ENCODE measurements at places on chromosomes 7 and 10. TPM values are rescaled to one million over a fixed set of nuclear protein-coding genes. Genes with fewer than 3 reads are reported as not detected.
A peak's percentile ranks its signal among the peaks of the same experiment; 100 is the strongest.

DNA sequence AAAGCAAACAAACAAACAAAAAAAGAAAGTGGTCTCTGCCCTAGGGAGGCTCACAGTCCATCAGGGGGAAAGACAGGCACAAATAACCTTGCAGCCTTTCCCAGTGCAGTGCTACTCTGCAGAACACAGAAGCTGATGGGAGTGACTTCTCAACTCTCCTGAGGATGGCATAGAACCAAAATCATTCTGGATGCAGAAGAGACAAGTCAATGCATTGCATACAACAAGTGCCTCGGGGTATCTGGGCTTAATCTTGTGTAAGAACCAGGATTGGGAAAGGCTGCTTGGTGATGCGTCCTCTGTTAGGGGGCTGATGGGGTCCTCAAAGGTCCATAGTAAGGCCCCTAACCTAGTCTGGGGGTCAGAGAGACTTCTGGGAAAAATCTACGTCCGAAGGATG is 68.9 kb downstream of the NEURL1 start:
- DNase-seq, result no peak

DNA sequence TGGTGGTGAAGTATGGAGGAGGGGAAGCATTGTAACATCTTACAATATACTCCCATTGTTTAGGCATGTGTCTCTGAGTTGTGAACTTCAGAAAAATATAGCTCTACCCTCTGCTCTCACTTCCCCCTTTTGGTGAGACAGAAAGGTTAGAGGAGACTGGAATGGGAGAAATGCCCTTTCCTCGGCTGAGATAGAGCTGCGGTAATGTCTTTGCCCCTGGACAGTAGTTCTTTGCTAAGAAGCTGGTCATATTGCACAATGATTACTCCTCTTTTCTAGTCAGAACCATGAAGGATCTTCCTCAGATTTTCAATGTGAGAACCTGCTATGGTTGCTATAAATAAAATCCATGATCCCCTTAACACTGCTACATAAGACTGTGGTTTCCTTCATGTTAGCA is 171.0 kb downstream of the SEM1 start:
- DNase-seq, result no peak

DNA sequence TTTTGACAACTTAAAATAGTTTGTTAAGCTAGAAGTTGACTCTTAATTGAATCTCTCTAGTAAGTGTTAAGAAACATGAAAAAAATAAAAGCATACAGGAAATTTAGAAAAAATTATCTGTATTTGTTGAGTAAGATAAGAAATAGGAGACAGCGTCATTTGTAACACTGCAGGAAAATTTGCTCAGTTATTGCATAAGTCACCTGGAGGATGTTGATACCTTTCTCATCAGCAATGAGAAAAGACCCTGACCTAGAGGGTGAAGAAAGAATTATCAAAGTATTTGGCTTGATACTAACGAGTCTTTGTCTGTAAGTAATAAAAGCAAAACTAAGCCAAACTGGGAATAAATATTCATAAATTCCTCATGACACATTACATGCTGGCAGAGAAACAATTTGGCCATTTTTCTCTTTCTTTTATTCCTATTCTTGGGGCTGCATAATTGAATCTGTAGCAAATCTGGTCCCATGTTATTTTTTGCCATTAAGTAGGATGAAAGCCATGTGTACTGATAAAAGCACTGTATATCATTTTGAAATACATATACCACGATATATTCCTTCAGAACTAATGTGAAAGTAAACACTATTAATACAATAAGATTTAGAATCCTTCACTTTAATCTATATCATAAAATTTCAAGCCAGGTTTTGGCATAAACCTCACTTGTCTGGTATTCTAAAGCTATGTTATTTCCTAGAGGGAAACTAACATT is 362.8 kb downstream of the THSD7A start:
- no peak for DNase-seq

GRCh38 chr7:18123508-18124239 is 96.0 kb upstream of the PRPS1L1 start:
- no peak for DNase-seq

DNA sequence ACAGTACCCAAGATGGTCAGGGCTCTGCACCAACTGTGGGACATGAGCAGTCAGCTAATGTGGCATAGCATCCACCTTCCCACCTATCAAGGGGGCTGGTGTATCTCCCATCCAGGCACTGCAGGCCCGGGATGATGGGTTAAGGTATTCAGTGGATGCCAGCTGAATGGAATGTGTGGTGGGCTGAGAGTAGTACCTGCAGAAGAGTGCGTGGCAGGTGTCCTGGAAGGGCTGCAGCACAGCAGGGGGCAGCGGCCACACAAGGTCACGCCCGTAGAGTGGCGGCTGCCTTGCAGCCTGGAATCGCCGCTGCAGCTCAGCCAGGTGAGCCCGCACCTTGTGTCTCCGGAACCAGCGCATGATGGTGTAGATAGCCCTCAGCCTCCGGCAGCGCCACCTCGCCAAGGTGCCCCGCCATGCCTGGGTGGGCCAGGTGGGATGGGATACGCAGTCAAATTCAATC is 13.3 kb downstream of the MYO1G start:
- no peak for DNase-seq

DNA sequence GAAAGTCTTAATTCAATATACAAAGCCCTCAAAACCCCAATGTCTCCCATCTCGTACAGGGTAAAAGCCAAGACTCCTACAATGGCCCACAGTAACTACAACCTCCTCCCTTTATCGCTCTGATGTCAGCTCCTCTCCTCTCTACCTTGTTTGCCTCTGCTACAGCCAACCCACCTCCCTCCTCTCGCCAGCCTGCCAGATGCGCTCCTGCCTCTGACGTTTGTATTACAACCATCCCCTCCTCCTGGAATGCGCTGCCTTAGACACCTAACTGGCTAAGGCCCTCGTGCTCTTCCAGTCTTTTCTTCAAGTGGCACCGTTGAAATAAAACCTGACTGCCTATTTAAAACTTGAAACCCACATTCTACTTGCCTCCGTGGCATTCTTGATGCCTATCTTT is 115.3 kb upstream of the MYO3A start:
- DNase-seq, result no peak

DNA sequence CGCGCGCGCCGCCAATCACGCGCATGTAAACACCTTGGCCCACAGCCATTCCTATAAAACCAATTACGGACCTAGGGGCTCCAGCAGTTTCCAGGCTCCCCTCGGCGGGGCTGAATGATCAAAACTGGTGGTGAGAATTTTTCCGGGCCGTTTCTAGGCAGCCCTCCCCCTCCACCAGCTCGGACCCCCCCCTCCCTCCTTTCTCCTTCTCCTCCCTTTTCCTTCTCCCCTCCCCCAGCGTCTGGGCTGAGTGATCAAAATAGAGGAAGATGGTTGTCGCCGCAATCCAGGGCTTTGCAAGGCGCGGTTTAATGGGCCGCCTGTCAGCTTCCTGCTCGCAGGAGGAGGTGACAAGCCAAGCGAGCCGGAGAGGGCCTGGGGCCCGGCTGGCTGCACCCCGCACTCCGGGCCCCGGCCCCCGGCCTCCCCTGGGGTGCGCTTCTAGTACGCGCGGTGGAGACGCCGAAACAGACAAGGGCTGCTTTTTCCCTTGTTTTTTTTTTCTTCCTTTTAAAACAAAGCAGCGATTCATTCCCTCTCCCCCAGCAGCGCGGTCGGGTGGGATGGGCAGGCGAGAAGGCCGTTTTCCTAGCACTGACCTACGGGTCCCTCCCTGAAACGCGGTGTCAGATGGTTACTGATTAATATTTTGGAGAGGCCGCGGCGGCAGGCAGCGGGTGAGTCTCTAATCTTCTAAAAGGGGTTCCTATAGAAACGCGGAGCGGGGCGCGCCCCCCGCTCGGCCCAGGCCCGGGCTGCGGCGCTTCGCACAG is 528 bp upstream of the TNRC18 start:
- DNase-seq, result peak; percentile 97

GRCh38 chr10:50627896-50628295 is 4.1 kb upstream of the SGMS1 start:
- no peak for DNase-seq

- DNase-seq, result peak; percentile 93
These were observed at the start of gene TFPI2 for GRCh38 chr7:93890464-93891068. TSS of gene TFPI2 (minus strand) at chr7:93890753. CDS start at chr7:93890678, 75 bp downstream.

- peak; percentile 44 for DNase-seq
These were observed 22.9 kb upstream of the GRB10 start for GRCh38 chr7:50805447-50806125.

DNA sequence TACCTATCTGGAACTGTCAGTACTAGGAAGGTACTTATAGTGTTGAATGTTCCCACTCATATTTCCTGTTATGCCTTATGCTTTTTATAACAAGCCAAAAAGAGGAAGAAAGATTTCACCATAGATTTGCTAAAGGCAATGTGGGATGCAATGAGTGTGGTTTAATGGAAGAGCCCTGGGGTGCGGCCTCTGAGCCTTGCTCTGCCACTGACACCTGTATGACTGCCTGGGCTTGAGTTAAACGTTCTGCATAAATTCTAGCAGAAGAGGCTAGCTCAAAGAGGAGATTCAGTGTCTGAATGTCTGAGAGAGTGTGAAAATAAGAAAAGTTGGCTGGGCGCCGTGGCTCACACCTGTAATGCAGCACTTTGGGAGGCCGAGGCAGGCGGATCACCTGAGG is 143.8 kb downstream of the TPST1 start:
- DNase-seq, result peak; percentile 45

DNA sequence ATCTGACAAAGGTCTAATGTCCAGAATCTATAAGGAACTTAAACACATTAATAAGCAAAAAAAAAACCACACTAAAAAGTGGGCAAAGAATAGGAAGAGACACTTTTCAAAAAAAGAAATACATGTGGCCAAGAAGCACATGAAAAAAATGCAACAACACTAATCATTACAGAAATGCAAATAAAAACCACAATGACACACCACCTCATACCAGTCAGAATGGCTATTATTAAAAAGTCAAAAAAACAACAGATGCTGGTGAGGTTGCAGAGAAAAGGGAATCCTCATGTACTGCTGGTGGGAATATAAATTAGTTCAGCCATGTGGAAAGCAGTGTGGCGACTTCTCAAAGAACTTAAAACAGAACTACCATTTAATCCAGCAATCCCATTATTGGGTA is 119.0 kb downstream of the LMBR1 start:
- peak; percentile 12 for DNase-seq

GRCh38 chr10:79331226-79331625 is 16.0 kb upstream of the PPIF start:
- DNase-seq, result peak; percentile 79

GRCh38 chr7:92949748-92950147 is 113.4 kb upstream of the CDK6 start:
- DNase-seq, result no peak

GRCh38 chr7:127665922-127666321 is 13.9 kb downstream of the SND1 start:
- no peak for DNase-seq

- DNase-seq, result peak; percentile 40
These were observed 54.5 kb downstream of the RAB18 start for GRCh38 chr10:27558612-27559020.

GRCh38 chr7:23287612-23288011 is 11.5 kb upstream of the MALSU1 start:
- DNase-seq, result no peak

DNA sequence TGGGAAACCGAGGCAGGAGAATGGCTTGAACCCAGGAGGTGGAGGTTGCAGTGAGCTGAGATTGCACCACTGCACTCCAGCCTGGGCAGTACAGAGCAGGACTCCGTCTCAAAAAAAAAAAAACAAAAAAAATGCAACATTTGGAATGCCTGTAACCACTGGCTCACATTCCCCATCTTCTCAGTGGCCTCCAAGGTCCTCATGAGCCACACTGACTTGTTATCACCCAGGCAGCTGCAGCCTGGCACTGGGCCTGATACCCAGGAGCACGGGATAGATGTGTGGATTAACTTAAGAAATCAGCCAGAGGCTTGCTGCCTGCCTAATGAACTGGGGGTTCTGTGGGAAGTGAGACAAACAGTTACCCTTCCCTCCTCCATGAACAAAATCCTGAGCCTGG is 23.0 kb downstream of the JCAD start:
- no peak for DNase-seq

GRCh38 chr7:88431882-88432281 is 125.2 kb upstream of the STEAP4 start:
- no peak for DNase-seq

- DNase-seq, result no peak
These were observed 139.4 kb upstream of the GPR22 start for GRCh38 chr7:107330478-107330877.

DNA sequence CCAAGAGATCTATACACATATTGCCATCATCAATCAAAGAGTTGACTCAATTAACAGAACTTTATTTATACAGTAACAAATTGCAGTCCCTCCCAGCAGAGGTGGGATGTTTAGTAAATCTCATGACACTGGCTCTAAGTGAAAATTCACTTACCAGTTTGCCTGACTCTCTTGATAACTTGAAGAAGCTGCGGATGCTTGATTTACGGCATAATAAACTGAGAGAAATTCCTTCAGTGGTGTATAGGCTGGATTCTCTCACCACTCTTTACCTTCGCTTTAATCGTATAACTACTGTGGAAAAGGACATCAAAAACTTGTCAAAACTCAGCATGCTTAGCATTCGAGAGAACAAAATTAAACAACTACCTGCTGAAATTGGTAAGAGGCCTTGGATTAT is 45.3 kb downstream of the SHOC2 start:
- DNase-seq, result no peak

RTKN2 gene
- 4.5 TPM for total RNA-seq

C10orf105 gene
- total RNA-seq, result not detected

GNAT3 gene
- not detected for total RNA-seq

HOXA10 gene
- total RNA-seq, result 4.2 TPM

GIMAP4 gene
- not detected for total RNA-seq

TMEM270 gene
- not detected for total RNA-seq

OR2A42 gene
- total RNA-seq, result not detected

SPDYE2B gene
- total RNA-seq, result not detected

TMEM209 gene
- total RNA-seq, result 23.3 TPM

MASTL gene
- 6.5 TPM for total RNA-seq

SPDYE2 gene
- total RNA-seq, result not detected

MACC1 gene
- 3.0 TPM for total RNA-seq

Measured in mammary epithelial cell (primary cell).